ENCODE measurements at places on chromosomes 16 and 17.

GRCh38 chr16:85461022-85461813 is 151.9 kb upstream of the GSE1 start:
- DNase-seq, result no peak

DNA sequence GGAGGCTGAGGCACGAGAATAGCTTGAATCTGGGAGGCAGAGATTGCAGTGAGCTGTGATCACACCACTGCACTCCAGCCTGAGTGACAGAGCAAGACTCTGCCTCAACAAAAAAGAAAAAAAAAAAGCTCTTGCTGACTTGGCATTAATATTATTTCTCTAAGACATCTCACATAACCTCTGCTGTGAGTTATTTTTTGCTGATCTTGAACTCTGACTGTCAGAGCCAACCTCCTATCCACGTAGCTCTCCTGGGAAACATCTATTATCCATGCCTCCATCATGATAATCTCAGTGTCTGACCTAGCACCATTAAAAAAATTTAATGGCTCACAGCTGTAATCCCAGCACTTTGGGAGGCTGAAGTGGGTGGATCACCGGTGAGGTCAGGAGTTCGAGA is 12.7 kb upstream of the ULK2 start:
- DNase-seq, result no peak

DNA sequence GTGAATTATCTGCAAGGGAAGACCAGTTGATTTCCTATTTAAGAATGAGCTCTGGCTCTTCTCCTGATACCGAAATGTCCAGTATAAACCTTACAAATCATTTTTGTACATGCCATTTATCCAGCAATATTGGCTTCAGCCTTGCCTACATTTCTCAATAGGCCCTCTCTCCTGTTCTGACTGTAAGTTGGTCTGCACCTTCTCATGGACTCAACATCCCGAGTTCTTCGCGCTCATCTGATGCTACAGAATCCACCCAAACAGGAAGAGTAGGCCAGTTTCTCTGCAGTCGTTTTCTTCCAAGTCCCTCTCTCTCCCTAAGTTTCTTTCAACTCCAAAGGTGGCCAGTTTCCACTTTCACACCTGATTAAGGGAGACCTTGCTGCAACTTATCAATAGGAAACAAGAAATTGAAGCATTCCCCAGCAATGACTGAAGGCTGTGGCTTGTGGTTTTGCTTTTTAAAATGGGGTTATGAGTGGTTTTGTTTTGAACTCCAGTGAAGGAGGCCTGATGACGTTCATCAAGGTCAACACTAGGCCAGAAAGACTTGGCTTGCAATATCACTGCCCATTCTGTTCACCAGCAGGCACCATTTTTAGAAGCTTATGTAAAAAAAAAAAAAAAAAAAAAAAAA is 383.0 kb downstream of the MAF start:
- DNase-seq, result no peak

GRCh38 chr17:27607521-27608091 is 23.4 kb upstream of the LGALS9 start:
- no peak for DNase-seq

DNA sequence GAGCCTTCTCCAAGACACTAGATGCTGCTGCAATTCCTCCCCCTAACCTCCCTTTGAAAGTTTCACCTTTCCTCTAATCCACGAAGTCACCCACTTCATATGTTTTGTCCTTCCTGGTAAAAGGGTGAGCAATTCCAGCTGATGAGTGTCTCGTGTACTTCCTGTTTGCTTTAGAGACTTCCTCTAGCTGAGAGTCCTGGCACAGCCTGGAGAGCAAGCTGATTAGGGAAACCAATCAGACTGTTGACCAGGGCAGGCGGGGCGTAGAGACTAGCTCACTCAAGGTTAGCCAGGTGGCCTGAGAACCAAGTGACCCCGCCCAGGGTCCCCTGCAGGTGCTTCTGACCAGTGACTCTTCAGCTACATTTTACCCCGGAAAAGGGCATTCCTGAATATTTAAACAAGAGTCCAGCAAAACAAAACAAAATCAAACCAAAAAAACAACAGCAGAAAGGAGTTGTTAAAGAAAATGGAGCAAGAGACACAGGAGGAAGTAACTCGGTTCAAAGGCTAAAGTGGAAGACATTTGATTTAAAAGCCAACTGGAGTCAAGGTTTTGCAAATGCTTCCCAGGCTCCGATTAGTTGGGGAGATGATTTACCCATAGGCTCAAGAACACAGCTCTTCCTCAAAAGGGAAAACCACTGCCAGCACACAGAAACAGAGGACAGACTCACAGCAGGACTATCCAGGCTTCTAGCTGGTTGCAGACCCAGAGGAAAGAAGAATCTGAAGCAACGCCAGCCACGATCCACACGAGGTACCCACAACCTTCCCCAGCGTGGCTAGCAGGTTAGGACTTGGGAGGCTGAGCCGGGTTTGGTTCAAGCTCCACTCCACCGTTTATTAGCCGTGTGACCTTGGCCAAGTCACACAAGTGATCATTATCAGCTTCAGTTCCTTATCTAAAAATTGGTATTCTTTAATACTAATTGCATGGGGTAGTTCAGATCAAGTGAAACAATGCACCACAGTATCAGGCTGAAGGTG is 13.4 kb downstream of the HSPB9 start:
- no peak for DNase-seq

- no peak for DNase-seq
Measured at GRCh38 chr16:85582229-85582991, 30.7 kb upstream of the GSE1 start.

Measured in GM19239 (cell line).